ENCODE measurements at places on chromosomes 5 and 9. TPM values are rescaled to one million over a fixed set of nuclear protein-coding genes. Genes with fewer than 3 reads are reported as not detected.

GABRP gene
- not detected for total RNA-seq

- DNase-seq = no peak
Measured at GRCh38 chr5:39257554-39257953, 38.2 kb upstream of the FYB1 start.

DNA sequence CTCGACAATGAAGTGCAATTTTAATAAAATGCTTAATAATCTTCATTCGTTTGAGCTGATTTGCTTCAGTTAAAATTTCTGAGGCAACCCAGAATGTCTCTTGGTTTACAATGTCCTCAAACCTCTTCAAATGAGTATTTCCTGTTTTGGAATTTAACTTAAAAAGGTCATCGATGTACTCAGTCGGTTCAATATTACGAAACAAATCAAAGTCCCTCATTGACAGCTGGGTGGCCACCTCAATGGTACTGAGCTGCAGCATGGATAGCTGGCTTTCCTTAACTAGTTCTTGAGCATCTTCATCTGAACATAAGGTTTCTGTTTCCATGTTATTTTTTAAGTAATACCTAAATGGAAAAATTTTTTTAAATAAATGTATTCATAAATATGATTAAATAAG, 173.3 kb downstream of the RAPGEF6 start:
- DNase-seq = no peak

DNA sequence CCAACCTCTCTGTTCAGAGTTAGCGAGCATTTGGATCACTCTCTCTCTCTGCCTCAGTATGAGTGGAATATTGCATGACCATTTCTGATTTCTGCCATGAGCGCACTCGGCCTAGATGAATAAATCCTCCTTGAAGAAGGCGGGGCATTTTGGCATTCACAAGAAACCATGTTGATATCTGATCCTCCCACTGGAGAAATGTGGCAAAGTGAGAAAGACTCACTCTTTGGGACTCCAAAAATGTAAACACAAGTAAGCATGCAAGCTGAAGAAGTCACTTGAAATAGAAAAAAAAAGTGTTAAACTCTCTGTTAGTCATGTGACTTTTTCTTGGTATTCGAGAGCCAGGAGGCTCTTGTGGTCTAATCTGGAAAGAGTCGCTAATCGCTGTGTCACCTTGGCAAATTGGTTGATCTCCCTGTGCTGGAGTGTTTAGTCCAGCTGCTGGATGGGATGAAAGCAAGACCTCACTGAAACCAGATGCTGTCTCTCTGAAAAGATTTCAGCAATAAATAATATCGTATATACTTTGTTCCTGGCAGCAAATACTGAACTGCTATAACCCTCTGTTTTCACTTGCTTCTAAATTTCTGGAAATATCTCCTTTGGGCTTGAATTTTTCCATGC, 95.5 kb downstream of the GHR start:
- no peak for DNase-seq

DNA sequence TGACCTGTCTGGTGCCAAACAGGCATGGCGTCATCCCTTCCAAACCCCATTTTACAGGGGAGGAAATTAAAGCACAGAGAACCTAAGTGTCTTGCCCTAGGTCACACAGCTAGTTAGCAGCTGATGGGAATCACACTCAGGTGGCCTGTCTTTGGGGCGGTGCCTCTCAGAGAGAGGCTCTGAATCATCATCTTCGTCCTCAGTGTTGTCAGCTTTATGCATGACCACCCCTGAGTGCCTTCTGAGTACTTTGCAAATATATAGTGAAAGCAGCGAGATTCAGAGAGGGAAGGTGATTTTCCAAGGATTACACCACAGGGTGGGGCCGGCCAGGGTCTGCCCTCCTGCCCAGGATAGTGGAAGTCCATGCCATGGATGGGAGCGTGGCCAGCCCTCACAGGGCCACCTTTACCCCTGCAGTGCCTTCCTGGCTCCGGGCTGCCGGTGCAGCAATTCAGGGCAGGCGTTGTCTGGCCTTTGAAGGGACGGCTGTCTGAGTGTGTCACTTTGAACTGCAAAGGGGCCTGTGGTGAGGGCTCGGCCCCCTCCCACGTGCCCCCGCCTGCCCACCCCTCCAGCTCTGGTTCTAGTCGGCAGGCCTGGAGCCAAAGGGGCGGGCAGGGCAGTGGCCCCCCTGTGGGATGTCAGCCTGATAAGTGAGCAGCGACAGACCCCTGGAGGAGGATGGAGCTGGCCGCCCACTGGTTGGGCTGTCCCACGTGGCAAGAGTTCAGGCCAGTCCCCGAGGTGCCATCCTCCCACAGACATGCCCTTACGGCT, 16.9 kb downstream of the LMX1B start:
- no peak for DNase-seq

- no peak for DNase-seq
Measured at GRCh38 chr5:132190161-132190817, 37.4 kb downstream of the P4HA2 start.

TMEM245 gene
- 38.7 TPM for total RNA-seq

DNA sequence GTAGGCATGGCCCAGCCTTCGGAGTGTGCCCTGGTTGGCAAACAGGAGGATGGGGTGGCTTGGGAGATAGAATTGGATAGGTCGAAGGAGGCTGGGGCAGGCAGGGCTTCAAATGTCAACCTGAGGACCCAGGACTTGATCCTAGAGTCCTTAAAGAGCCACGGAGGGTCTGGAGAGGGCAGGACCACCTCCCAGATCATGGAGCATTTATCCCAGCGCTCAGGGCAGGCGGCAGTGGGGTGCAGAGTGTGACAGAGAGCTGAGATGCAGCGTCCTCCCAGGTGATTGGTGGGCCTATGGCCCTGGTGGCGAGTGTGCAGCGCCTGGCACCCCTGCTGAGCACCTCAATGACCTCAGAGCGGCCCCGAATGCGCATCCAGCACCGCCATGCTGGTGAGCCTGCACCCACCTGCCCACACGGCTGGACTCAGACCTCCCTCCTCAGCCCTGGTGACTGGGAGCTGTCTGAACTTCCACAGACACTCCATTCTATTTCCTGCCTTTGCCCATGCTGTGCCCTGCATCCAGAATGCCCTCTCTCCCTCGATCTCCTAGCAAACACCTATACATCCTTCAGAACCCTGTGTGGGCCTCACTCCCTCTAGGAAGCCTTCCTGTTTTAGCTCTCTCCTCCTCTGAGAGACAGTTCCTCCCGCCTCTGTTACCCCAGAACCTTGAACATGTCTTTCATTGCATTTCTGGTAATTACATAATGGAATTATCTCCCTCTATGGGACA, 6.3 kb downstream of the ADGRD2 start:
- no peak for DNase-seq

PCA3 gene
- not detected for total RNA-seq

SLC35D2 gene
- total RNA-seq = 19.0 TPM

GRCh38 chr9:132740526-132741309, 70.5 kb downstream of the GTF3C4 start:
- no peak for DNase-seq

DNA sequence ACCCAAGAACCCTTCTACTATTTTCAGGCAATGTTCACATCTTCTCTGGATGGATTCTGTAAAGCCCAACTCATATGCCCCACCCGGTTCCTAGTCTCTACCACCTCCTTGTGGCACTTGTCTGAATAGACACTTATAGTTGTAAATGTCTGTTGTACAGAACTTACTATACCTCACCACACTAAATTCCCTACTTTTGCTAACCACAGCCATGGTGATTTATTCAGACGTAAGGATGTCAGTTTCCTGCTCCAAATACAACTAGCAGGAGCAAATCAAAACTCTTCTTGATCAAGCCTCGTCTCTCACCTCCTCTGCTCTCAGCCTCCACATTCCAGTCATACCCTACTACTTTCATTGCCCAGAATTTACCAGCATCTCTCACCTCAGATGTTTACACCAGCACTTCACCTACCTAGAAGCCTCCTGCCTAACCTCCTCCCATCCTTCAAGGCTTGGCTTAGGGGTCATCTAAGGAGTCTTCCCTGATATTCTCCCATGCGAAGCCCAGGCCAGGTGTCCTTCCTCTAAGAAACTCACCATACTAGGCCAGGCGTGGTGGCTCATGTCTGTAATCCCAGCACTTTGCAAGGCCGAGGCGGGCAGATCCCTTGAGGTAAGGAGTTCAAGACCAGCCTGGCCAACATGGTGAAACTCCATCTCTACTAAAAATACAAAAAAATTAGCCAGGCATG, 75.5 kb downstream of the MAPKAP1 start:
- no peak for DNase-seq

DNA sequence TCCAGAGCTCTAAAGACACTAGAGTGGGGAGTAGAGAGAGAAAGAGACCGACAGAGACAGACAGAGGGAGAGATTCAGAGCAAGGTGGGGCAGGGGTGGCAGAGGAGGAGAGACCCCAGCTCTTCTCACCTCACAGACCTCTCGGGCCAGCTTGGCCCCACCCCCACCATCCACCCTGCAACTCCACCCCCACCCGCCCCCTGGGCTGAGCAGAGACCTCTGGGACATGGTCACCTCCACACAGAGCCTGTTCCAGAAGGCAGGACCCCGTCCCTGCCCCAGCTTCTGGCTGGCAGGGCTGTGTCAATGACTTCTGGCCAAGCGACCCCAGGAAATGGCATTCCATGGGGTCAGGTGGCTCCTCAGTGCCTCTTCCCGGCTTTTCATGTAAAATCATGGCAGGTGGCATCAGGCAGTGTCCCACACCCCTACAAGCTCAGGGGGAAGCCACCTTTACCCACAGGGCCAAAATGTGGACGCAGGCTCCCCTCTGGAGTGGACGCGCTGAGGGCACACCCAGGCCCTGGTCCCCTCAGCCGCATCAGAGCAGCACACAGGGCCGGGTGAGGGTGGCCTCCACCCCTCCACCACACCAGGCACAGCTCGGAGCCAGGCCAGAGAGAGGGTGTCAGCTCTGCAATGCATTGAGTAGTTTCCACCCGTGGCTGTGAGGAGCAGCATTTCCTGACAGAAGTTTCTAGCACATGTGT, 131.2 kb upstream of the LPCAT1 start:
- DNase-seq = no peak

GCNT4 gene
- total RNA-seq = 0.56 TPM

FAM78A gene
- total RNA-seq = 4.4 TPM

DNA sequence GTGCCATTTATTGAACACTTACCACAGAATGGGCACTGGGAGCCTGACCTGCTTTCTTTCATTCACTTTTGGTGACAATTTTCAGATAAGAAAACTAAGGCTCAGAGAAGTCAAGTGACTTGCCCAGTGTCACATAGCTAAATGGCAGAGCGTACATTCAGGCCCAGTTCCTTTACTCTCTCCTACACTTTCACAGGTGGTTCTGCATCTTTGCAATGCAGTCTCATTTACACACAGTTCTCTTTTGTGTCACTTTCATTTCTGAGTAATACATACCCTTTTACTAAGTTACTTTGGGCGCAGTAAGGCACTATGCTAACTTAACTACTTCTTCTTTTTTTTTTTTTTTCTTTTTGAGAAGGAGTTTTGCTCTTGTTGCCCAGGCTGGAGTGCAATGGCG, 8.3 kb downstream of the NFIL3 start:
- DNase-seq = no peak

TXNDC8 gene
- not detected for total RNA-seq

DNA sequence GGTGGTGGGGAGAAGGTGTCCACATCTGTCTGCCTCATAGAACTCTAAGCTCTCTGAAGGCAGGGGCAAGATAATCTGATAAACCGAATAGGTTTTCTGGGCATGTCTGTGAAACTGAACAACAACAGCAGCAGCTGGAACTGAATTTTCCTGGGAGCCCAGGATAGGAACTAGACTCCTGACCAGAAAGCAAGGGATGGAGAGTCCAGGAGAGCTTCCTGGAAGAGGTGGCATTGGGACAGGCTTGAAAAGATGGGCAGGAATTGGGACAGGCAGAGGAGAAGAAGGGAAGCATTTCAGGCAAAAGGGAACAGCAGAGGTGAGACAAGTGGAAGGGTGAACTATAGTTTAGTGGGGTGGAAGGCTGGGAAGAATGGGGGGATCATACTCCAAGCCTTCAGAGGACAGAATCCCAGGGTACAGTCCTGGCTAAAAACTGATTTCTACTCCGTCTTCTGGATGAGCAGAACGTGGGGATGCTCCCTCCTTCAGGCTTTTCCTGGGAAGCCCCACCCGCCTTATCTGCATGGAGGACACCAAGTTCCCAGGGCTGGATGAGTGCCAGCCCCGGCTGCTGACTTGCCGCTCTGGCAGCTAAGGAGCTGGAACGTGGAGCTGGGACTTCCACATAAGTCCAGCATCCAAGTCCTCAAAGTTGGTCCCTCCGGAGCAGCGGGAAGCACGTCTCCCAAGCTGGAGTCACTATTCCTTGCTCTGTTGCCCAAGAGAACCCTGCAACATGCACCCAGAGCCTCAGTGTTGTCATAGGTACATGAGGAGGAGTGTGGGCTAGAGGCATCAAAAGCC, 13.9 kb upstream of the KIF12 start:
- no peak for DNase-seq

GARIN3 gene
- total RNA-seq = not detected

SLC24A2 gene
- total RNA-seq = 0.14 TPM

DNA sequence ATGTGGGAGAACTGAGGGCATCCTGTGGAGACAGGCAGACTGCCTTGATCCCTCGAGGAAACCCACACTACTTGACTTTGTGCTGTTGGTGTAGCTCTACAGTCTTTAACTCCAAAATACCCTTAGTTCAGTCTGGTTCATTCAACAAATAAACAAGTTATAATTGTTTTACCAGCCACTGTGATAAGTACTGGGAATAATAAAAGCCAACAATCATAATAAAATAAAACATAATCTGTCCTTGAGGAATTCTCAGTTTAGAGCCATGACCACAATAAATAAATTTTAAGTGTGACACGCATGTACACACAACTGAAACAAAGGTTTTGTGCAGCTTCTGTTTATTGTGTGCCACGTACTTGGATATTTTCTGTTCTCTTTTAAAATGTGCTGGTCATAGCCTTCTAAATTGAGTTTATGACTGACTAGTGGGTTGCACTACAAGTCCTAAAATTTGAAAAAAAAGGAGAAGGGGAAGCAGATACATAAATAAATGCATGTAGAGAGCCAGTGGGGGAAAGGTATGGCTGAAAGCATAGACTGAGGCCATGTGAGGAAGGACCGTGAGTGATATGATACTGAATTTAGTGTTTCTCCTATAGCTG, 6.2 kb upstream of the SCAMP1 start:
- DNase-seq = no peak

DNA sequence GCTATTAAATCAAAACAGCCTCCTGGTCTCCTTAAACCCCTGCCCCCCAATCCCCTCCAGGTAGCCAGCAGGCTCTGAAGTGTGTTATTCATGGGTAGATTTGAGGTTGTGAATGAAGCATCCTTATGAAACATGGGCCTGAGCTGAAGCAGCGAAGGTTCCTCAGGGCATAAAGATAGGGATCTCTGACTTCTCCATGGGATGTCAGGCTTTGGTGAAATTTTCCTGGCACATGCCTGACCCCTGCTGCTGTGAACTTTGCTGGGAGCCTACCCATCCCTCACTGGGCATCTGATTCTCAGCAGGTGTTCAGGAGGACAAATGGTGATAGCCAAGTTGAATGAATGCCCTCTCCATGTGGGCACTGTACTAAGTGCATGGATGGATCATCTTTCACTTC, 250.3 kb downstream of the ASTN2 start:
- no peak for DNase-seq

DNA sequence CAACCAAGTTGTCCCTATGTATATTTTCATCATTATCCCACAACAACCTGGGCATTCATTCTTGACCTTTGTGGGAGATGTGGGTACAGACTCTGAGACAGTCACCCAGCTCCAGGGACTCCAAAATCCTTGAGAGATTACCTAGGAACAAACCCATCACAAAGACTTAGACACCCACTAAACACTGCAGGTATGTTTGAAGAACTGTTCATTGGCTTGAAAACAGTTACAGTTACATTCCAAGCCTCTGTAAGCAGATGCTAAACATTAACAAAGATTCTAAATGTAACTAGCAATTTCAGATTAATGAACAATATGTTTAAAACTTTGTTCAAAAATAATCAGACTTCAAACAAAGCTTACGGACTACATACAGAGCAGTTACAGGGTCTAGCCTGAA, 24.7 kb downstream of the DEPDC1B start:
- DNase-seq = no peak

PDZD2 gene
- 0.65 TPM for total RNA-seq

Data from neural crest cell (in vitro differentiated cells).